IMR-90 (cell line): ENCODE measurements at places on chromosomes 5 and 9.

- H3K27me3 ChIP-seq = no peaks in the 10 kb centered on the region
- H3K36me3 ChIP-seq = no peaks in the 10 kb centered on the region
- H3K4me1 ChIP-seq = no peaks in the 10 kb centered on the region
- DNase-seq = no peak
Observed at GRCh38 chr5:136629125-136629792, 263.9 kb upstream of the TRPC7 start.

- no peaks in the 10 kb centered on the region for H3K27me3 ChIP-seq
- no peak for DNase-seq
- H3K36me3 ChIP-seq = 0 out of 2 replicates have a peak, but pooled peaks cover 2% of the 10 kb centered on the region
- no peak overlapping the region for H3K4me3 ChIP-seq
- H3K4me1 ChIP-seq = no peaks in the 10 kb centered on the region
- no peak overlapping the region for H3K27ac ChIP-seq
Observed at GRCh38 chr9:71878327-71879274, 32.4 kb downstream of the ABHD17B start.

GRCh38 chr5:60492958-60493357 lies 207.0 kb downstream of the DEPDC1B start:
- H3K36me3 ChIP-seq = no peaks in the 10 kb centered on the region
- peak; percentile 17 for DNase-seq
- no peak overlapping the region for H3K4me3 ChIP-seq
- no peaks in the 10 kb centered on the region for H3K27me3 ChIP-seq

DNA sequence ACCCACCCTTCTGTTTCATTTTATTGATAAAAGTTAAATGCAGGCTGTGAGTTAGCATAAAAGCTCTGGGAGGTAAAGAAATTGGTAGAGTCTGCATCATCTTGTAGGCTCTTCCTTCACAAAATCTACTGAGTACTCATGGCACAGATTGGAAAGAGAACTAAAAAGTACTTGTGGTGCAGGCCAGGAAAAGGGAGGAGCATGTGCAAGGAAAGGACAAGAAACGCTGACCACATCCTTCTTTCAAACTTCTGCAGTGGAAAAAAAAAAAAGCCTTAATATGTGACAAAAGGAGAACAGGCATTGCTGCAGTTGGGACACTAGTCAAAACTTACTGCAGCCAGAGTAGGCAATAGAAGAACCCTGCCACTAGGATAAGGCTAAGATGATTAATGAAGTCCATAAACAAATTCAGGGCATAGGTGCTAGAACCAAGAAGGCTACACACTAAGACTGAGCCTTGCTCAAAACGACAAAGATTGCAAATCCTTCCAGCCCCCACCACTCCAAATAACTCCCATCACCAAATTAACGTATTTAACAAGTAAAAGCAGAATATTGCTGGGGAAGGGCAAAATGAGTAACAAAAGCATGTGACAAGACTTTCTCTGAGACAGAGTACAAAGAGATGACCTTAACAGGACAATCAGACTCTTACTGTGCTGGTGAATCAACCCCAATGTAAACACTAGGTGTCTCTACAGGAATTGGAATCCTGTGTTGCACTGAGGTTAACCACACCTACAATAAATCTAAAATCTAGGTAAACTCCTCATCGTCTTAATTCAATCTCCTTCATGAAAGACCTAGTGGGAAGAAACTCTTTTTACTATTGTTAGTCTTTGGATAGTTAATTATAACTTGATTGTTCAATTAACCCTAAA lies 1024.8 kb downstream of the TLE1 start:
- DNase-seq = peak; percentile 21
- no peak overlapping the region for H3K27ac ChIP-seq
- H3K36me3 ChIP-seq = no peaks in the 10 kb centered on the region
- no peak overlapping the region for H3K4me3 ChIP-seq

DNA sequence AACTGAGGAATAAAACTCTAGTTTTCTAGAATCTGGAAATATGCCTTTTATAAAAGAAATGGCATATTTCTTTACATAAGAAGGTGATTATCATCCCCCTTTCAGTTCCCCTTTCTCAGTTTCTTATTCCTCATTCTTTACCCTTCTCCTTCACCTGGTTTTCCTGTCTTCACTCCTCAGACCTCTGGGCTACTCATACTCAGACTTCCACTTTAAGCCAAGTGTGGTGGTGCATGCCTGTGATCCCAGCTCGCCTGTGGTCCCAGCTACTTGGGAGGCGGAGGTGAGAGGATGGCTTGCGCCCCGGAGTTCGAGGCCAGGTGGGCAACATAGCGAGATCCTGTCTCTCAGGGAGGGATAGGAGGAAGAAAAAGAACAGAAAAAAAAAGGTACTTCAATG lies 57.2 kb downstream of the RANBP6 start:
- peaks cover 3% of the 10 kb centered on the region; the same call in 1 of the 2 replicates for H3K36me3 ChIP-seq
- H3K27ac ChIP-seq = no peak overlapping the region
- no peaks in the 10 kb centered on the region for H3K27me3 ChIP-seq
- no peak overlapping the region for H3K4me3 ChIP-seq
- DNase-seq = no peak

GRCh38 chr5:173618927-173619519 lies 2.6 kb upstream of the BOD1 start:
- DNase-seq = peak; percentile 58
- H3K4me3 ChIP-seq = no peak overlapping the region
- no peaks in the 10 kb centered on the region for H3K36me3 ChIP-seq

DNA sequence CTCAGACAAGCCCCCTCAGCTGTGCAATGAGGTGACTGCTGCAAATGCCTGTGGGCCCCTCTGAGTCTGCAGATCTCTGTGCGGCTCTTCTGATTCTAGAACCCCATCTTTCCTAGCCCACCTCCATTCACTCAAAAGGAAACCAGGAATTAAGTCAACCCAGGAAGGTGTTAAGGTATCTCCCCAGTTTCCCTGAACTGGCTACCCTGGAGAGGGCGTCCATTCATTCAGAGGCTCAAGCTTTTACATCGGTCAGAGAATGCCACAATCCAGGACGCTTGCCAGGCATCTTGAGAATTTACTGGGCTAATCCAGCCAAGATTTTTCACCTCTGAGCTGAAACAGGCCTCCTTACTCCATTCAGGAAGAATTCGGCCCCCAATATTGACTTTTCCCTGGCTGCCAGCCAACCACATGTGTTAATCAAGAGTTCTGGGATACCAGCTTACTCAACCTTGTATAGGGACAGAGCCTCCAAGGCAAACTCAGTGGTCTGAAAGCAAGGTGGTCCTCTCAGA lies 889 bp upstream of the ADAMTS12 start:
- peak overlapping the region; percentile 83 for H3K27ac ChIP-seq
- peak; percentile 94 for DNase-seq
- H3K27me3 ChIP-seq = no peaks in the 10 kb centered on the region
- no peaks in the 10 kb centered on the region for H3K36me3 ChIP-seq
- peak overlapping the region; percentile 25 for H3K4me3 ChIP-seq

DNA sequence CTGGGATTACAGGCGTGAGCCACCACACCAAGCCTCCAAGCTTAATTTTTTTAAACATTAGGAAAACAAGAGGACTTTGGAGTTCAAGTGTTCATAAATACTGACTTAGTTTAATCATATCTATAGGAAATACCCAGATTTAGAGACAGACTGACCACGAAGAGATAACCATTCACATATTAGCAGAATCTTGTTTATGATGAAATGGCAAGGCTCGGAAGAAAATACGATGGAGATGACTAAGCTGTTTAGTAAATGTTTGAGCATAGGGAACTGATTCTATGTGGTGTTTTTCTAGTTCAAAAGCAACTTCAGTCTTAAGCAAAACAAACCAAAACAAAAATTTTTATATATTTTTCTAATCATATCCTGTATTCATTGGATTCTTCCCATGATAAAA lies 13.5 kb upstream of the TUSC1 start:
- no peaks in the 10 kb centered on the region for H3K36me3 ChIP-seq
- no peak overlapping the region for H3K4me3 ChIP-seq
- H3K27me3 ChIP-seq = no peaks in the 10 kb centered on the region
- H3K27ac ChIP-seq = no peak overlapping the region

DNA sequence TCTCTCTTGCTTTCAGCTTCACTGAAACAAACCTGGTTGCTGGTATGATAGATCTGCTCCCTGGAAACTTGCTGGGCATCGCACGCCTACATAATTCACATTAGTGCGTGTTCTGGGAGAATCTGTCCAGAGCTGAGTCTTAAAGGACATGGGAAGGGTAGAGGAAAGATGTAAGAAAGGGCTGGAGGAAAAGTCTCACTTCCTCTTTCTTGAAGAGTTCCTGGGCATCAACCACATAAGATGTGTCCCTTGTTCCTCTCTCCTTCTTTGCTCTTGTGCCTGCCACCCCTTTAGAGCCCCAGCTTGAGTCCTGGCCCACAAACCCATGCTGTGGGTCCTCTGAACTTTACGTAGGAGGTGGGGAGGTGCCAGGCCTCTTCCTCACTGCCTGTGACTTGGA lies 205.3 kb upstream of the PANK3 start:
- no peak for DNase-seq
- no peaks in the 10 kb centered on the region for H3K4me1 ChIP-seq
- no peak overlapping the region for H3K4me3 ChIP-seq
- no peaks in the 10 kb centered on the region for H3K36me3 ChIP-seq
- no peaks in the 10 kb centered on the region for H3K27me3 ChIP-seq

DNA sequence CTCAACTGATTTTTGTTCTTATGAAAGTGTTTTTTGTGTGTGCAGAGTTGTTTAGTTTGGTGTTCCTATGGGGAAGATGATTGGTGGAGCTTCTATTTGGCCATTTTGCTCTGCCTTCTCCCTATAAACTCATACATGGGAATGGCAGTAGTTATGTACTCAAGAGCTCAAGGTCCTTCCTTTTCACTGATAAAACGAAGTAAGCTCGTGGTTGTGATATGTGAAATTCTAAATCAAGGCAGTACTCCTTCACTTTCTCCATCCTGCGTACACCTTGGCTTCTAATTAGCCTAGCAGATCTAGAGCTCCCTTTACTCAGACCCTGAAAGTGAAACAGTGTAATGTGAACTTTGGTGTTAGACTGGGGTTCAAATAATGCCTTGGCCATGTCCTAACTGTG lies 159.3 kb upstream of the TNC start:
- H3K27ac ChIP-seq = no peak overlapping the region
- H3K27me3 ChIP-seq = no peaks in the 10 kb centered on the region
- DNase-seq = no peak
- H3K4me3 ChIP-seq = no peak overlapping the region
- H3K36me3 ChIP-seq = no peaks in the 10 kb centered on the region

- DNase-seq = peak; percentile 12
- no peaks in the 10 kb centered on the region for H3K36me3 ChIP-seq
- H3K4me3 ChIP-seq = no peak overlapping the region
- H3K27ac ChIP-seq = no peak overlapping the region
- no peaks in the 10 kb centered on the region for H3K27me3 ChIP-seq
Observed at GRCh38 chr9:22158271-22158670, 149.2 kb upstream of the CDKN2B start.

DNA sequence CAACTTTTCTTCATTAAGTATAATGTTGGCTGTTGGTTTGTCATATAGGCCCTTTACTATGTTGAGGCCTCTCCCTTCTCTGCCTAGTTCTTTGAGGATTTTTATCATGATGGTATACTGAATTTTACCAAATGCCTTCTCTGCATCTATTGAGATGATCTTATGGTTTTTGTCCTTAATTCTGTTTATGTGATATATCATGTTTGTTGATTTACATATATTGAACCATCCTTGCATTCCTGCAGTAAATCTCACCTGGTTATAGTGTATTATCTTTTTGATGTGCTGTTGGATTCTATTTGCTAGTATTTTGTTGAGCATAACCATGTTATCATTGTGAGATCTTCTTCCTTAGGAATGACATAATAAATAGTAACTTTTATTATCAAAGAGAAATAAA lies 362.9 kb downstream of the CCDC171 start:
- no peak overlapping the region for H3K4me3 ChIP-seq
- no peaks in the 10 kb centered on the region for H3K4me1 ChIP-seq
- H3K27me3 ChIP-seq = no peaks in the 10 kb centered on the region
- DNase-seq = no peak

DNA sequence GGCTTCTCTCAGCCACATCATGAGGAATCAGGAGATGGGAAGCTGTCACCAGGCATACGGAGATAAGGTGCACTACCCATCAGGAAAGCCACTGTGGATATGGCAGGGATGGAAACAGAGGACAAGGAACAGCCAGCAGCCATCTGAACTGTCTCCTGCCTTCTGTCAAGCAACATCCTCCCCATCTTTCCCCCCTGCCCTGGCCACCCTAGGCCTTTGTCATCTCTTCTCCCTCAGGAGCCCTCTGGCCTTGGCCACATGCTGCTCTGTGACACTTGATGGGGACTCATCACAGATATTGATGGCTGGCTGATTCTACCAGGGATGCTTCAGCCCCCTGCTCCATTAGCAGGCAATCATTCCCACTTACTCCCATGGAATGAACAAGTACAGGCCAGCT lies 21.1 kb upstream of the MEIKIN start:
- H3K27me3 ChIP-seq = no peaks in the 10 kb centered on the region; the same call in 1 of the 2 replicates
- no peaks in the 10 kb centered on the region for H3K4me1 ChIP-seq
- no peak overlapping the region for H3K4me3 ChIP-seq
- H3K27ac ChIP-seq = no peak overlapping the region
- H3K36me3 ChIP-seq = no peaks in the 10 kb centered on the region
